ENCODE measurements at places on chromosomes 12 and 14. TPM values are rescaled to one million over a fixed set of nuclear protein-coding genes. Genes with fewer than 3 reads are reported as not detected.

Gene STON2
- 0.79 TPM for total RNA-seq

Gene TRIM9
- 10.5 TPM for total RNA-seq

Gene TAS2R19
- not detected for total RNA-seq

Gene RTL1
- 0.26 TPM for total RNA-seq

Gene SALL2
- total RNA-seq, result 0.96 TPM

Gene TAS2R30
- total RNA-seq, result not detected

Gene WDHD1
- 11.7 TPM for total RNA-seq

Gene ARPC3
- 425 TPM for total RNA-seq

Gene MLXIP
- 23.0 TPM for total RNA-seq

Gene BIN2
- total RNA-seq, result 0.07 TPM

Gene GPR135
- total RNA-seq, result 1.2 TPM

Gene ANKRD33
- 0.12 TPM for total RNA-seq

Gene AQP2
- not detected for total RNA-seq

Gene SRP54
- 52.4 TPM for total RNA-seq

Gene KRT83
- 6.5 TPM for total RNA-seq

Gene GLT1D1
- not detected for total RNA-seq

Gene KRT78
- total RNA-seq, result not detected

Gene JAG2
- total RNA-seq, result 30.8 TPM

Gene IQSEC3
- not detected for total RNA-seq

Gene EFS
- total RNA-seq, result not detected

Gene RNASE2
- not detected for total RNA-seq

Gene NPAS3
- total RNA-seq, result not detected

Gene BMAL2
- 20.4 TPM for total RNA-seq

Gene MGST1
- 804 TPM for total RNA-seq

Gene PSEN1
- 65.5 TPM for total RNA-seq

Gene GPR84
- not detected for total RNA-seq

Gene MDGA2
- total RNA-seq, result not detected

Gene SMCO3
- total RNA-seq, result not detected

Gene GNB3
- 2.2 TPM for total RNA-seq

Gene VRTN
- not detected for total RNA-seq

Gene DDN
- total RNA-seq, result 0.77 TPM

Gene CDKN3
- total RNA-seq, result 71.4 TPM

Gene PTHLH
- total RNA-seq, result 29.3 TPM

Gene CRIP1
- 1,965 TPM for total RNA-seq

Gene SPRING1
- 14.8 TPM for total RNA-seq

Gene SPIC
- not detected for total RNA-seq

Gene NR1H4
- total RNA-seq, result 0.08 TPM
